ENCODE measurements at places on chromosomes 12 and 14. TPM values are rescaled to one million over a fixed set of nuclear protein-coding genes. Genes with fewer than 3 reads are reported as not detected.

The FGD4 gene
- total RNA-seq, result 5.2 TPM

The GSG1 gene
- total RNA-seq, result not detected

The TECPR2 gene
- 8.8 TPM for total RNA-seq

The KICS2 gene
- total RNA-seq, result 7.4 TPM

The IFNG gene
- not detected for total RNA-seq

GRCh38 chr14:39229222-39229543 lies 4.5 kb upstream of the MIA2 start:
- DNase-seq, result peak; percentile 37

DNA sequence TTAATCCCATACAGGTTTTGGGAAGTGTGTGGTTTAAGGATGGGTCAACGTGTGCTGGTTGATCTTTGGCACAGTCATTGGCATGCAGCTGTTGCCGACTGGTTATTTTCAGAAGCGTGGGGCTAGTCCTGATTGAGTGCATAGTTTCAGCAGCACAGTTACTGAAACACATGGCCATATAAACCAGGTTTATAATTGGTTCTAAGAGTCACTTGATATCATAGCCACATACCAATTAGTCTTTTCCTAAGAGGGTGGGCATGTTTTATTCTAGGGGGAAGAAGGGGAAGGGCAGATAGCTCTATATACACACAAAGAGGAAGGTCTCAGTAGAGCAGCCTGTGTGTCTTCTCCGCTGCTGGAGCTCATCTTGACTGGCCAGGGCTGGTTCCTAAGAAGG lies 11.0 kb upstream of the RPS6KL1 start:
- no peak for DNase-seq

DNA sequence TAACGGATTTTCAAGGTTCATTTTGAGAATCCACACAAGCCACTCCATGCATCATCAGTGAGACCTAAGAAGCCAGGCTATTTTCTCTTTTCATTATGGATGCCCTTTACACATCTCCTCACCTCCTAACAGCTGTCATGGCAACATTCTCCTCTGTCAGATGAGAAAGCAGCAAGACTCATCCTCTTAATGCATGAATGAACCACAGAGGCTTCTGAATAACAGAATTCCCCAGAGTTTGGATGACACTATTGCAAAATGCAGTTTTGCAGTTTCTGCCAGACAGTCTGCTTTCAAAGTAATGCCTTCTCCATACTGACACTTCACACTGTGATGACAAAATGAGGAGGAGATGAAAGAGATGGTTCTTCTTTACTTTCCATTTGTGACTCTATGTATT lies 286.7 kb upstream of the GRIP1 start:
- no peak for DNase-seq

DNA sequence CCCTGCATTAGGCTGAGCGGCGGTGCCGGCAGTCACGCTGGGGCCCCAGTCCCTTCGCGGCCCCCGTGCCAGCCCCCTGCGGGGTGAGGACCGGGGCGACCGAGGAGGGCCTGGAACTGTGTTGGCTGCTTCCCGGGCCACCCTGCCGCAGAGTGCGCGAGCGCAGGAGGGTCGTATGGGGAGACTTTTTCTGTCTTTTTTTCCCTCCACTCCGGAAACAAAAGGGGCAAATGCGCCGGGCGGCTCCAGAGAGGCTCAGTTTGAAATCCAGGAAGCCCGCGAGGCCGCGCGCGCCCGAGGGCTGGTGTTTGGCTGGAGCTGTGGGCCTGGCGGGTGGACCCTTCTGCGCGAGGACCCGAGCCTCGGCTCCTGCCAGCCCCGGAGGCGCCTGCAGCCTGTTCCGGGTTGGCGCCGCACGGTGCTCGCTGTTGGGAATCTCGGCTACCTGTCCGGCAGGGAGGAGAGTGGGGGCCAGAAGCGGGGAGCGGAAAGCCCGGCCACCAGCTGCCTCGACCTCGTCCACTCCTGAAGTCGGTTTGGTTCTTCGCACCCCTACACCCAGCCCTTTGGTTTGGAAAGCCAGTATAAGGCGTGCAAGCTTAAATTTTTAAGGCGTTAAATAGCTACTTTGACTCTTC lies 638 bp downstream of the PLEKHG3 start:
- DNase-seq, result no peak

DNA sequence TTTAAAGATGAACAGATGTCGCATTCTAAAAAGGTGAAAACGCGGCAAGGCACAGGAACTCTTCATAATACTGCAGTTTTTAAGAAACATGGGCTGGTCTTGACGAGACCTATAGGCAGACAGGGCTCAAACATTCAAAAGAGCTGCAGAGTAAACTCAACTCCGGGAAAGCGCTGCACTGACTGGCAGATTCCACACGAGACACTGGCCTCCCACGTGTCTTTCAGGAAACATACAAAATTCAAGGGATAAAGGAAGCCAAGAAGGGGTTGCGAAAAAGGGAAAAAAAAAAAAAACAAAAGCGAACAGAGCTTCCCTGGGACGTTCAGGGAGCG lies 614 bp upstream of the ARF6 start:
- peak; percentile 75 for DNase-seq

DNA sequence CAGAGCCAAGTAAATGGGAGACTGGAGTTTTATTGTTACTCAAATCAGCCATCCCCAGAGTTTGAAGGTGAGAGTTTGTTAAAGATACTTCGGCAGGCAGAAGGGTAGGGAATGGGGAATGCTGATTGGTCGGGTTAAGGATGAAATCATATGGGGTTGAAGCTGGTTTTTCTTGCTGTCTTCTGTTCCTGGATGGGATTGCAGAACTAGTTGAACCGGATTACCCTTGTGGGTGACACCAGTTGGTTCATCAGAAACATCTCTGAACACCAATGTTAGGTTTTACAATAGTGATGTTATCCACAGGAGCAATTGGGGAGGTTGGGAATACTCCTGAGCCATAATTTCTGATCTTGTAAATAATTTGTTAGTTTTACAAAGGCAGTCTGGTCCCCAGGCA lies 18.7 kb upstream of the SMCO2 start:
- DNase-seq, result no peak

- DNase-seq, result no peak
Measured at GRCh38 chr12:132717531-132718387, 7.1 kb downstream of the PGAM5 start.

DNA sequence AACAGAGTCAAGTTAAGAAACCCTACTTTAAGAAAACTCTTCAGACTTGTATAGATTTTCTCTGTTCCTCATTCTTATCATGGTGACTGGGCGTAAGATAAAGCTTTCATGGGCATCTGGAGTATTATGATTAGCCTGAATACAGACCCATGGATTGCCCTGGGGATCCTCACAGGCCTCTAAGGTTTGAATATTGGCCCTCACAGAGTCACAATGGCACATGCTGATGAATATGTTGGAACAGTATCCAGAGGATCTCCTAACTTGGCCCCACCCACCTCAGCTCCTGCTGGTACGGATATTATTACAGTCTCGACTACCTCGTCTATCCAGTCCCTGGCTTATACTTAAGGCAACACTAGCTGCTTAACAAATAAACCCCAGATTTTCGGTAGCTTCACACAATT lies 8.1 kb downstream of the OSBPL8 start:
- no peak for DNase-seq

DNA sequence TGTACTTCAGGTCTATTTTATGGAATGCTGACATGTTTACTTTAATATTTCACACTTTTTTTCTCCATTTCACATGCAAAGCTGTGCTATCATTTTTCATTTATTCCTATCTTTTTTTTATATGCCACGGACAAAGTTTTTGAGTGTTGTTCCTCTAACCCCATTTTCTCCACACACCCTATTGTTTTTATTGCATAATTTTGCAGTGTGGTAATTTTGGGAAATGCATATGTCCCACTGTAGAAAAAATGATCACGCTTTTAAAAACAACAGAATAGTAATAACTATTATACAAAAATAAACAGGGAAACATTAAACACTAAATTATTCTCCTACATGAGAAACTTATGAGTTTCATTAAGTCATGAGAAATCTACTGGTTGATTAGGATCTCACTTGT lies 14.2 kb downstream of the ZFC3H1 start:
- DNase-seq, result no peak

GRCh38 chr12:93667672-93668071 lies 9.5 kb upstream of the CRADD start:
- no peak for DNase-seq
